ENCODE measurements at places on chromosomes 6 and 20. TPM values are rescaled to one million over a fixed set of nuclear protein-coding genes. Genes with fewer than 3 reads are reported as not detected.

POM121L2 gene
- not detected for polyA plus RNA-seq

CTSZ gene
- polyA plus RNA-seq: 76.9 TPM

ANKRD66 gene
- not detected for polyA plus RNA-seq

PXDC1 gene
- polyA plus RNA-seq: 21.0 TPM

MKKS gene
- 29.8 TPM for polyA plus RNA-seq

PHACTR3 gene
- polyA plus RNA-seq: 13.7 TPM

APOBEC2 gene
- 0.38 TPM for polyA plus RNA-seq

CCDC28A gene
- 27.7 TPM for polyA plus RNA-seq

EGFL8 gene
- 12.0 TPM for polyA plus RNA-seq

CDSN gene
- polyA plus RNA-seq: not detected

TAGAP gene
- 0.72 TPM for polyA plus RNA-seq

FOXP4 gene
- polyA plus RNA-seq: 50.2 TPM
